ENCODE measurements at places on chromosomes 16 and 17. TPM values are rescaled to one million over a fixed set of nuclear protein-coding genes. Genes with fewer than 3 reads are reported as not detected.

Gene ENKD1
- 17.7 TPM for total RNA-seq

Gene UNC13D
- total RNA-seq: 5.0 TPM

Gene ZNF688
- 9.2 TPM for total RNA-seq

Gene ACAP1
- 6.2 TPM for total RNA-seq

Gene TTYH2
- total RNA-seq: 52.5 TPM

Gene IL21R
- total RNA-seq: 0.33 TPM

Gene EPN3
- total RNA-seq: 0.82 TPM

Gene CISD3
- total RNA-seq: 1.9 TPM

Gene LGALS9C
- total RNA-seq: not detected

Gene OGFOD3
- 32.9 TPM for total RNA-seq

Gene SCIMP
- 0.77 TPM for total RNA-seq

Gene RNPS1
- 117 TPM for total RNA-seq

Gene TNFSF13
- 7.6 TPM for total RNA-seq

Gene NUDT16L1
- 39.9 TPM for total RNA-seq

Gene CNTNAP4
- total RNA-seq: 32.0 TPM

Gene GPR139
- 0.38 TPM for total RNA-seq

Gene DNAI2
- total RNA-seq: 0.44 TPM

Gene MMP15
- 25.2 TPM for total RNA-seq

Gene SHISA9
- 2.7 TPM for total RNA-seq

Gene MLLT6
- 87.1 TPM for total RNA-seq

Gene TBX4
- not detected for total RNA-seq

Gene TMEM100
- total RNA-seq: 10.3 TPM

Gene SMIM5
- 3.5 TPM for total RNA-seq

Gene CASKIN1
- 7.3 TPM for total RNA-seq

Gene ABCC11
- not detected for total RNA-seq

Gene CD300C
- total RNA-seq: not detected

Gene NOMO2
- total RNA-seq: 66.8 TPM

Gene DOC2B
- 34.4 TPM for total RNA-seq

Gene KCNH6
- total RNA-seq: 24.6 TPM

Gene BRICD5
- 12.3 TPM for total RNA-seq

Gene ADAP2
- 5.5 TPM for total RNA-seq

Gene ABCA3
- 25.3 TPM for total RNA-seq

Gene GRAPL
- total RNA-seq: 2.6 TPM

Gene CMTM1
- 4.3 TPM for total RNA-seq

Gene NFATC2IP
- 35.8 TPM for total RNA-seq

Gene GNG13
- total RNA-seq: 3.8 TPM

Gene MEOX1
- total RNA-seq: 7.9 TPM

Gene PHOSPHO1
- 6.4 TPM for total RNA-seq

Gene HSD17B1
- 1.1 TPM for total RNA-seq

Gene TM4SF5
- not detected for total RNA-seq

Gene RHBDF1
- total RNA-seq: 36.1 TPM

Gene HBQ1
- total RNA-seq: 4.1 TPM

Gene FAM222B
- total RNA-seq: 17.9 TPM

Gene IL34
- 11.3 TPM for total RNA-seq

Gene CRK
- total RNA-seq: 89.7 TPM

Gene MAP2K6
- 27.4 TPM for total RNA-seq

Gene TP53TG3F
- total RNA-seq: not detected

Gene SLC6A2
- total RNA-seq: 9.0 TPM

Gene NRN1L
- 5.0 TPM for total RNA-seq

Gene TBC1D3G
- 2.2 TPM for total RNA-seq

Gene ITGAL
- 3.8 TPM for total RNA-seq

Gene TMIGD1
- total RNA-seq: not detected

Gene RAMP2
- 26.2 TPM for total RNA-seq

Gene SRCAP
- total RNA-seq: 58.9 TPM

Gene TPSB2
- total RNA-seq: 5.2 TPM

Gene NOB1
- 19.2 TPM for total RNA-seq

Gene KRT12
- total RNA-seq: 50.0 TPM

Gene KLHL10
- total RNA-seq: 0.16 TPM

All from camera-type eye (tissue), 1 donor.